NCI-H2171 treated with DMSO at 0.1 percent for 48 hours (cell line): ENCODE measurements at places on chromosomes 6 and 20.

DNA sequence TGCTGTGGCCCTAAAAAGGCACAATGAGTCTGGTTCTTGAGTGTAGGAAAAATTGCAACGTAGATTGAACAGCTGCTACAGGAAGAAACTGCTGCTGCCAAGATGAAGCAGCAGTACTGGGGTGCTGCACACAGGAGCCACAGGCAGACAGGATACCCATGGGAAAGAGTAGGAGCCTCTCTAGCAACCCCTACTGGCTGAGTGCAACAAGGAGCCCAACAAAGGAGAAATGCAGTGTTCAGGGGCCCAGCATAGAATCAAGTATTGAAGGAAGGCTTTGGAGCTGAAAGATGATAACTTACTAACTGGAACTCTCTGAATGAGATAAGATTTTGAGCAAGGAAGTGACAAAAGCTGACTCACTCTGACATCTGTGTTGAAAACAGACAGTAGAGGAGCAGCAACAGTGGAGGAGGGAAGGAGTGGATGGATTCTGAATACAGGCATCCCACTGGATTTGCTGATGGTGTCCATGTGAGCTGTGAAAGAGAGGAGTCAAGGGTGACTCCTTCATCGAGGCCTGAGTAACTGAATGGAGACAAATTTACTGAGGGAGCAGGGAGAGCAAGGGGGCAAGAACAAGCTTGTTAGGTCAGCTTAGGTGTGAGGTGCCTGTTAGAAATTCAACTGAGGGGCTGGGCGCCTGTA lies 534.7 kb upstream of the JARID2 start:
- DNase-seq, result peak; percentile 59

DNA sequence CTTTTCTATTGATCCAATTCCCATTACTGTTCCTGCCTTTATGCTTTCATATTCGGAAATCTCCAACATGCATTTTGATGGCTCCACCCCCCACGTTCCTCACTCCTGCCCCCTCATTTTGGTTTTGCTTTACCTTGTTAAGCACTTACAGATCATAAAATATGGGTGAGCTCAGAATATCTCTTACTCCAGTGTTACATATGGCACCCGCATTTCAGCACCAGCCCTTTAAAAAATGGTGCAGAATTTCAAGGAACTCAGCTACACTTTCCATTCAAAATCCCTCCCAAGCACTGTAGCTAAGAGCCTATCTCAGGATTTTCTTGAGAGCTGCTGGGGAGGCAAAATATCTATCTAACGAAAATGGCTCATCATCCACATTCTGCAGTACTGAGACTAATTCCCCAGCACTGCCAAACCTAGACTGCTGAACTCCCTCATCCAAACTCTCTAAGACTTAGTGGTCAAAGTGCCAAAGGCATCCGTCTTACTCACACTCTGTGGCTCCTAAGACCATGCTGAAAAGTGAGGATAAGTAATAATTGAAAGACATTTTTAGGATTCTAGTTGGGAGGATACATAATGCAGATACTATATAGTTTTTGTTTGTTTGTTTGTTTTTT lies 7.8 kb downstream of the SGK1 start:
- DNase-seq, result no peak

DNA sequence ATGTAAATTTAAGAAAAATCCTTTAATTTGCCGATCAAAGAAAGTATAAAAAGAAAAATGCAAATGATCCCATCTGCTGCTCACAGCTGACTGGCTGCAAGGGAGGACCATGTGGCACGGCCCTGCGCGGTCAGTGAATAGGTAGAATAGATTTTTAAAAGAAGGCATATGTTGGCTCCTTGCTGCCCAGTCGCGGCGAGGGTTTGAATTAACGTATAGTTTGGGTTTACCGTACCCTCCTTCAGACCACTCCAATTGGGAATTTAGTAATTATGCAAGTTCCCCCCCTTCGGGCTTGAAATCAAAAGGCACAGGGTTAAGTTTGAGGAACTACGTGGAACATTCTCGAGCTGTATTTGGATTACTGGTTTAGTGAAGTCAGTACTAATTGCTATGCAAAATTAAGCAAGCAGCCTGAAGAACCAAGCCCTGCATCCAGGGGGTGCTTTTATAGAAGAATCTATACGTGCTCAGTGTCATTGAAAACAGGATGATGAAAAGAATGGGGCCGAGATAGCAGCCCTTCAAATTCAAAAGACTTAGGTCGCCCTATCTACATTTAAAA lies 1.1 kb upstream of the BEND3 start:
- DNase-seq, result peak; percentile 78

GRCh38 chr6:166707045-166707444 lies 80.0 kb upstream of the RPS6KA2 start:
- no peak for DNase-seq

GRCh38 chr6:169233832-169234231 lies 19.8 kb downstream of the THBS2 start:
- no peak for DNase-seq

DNA sequence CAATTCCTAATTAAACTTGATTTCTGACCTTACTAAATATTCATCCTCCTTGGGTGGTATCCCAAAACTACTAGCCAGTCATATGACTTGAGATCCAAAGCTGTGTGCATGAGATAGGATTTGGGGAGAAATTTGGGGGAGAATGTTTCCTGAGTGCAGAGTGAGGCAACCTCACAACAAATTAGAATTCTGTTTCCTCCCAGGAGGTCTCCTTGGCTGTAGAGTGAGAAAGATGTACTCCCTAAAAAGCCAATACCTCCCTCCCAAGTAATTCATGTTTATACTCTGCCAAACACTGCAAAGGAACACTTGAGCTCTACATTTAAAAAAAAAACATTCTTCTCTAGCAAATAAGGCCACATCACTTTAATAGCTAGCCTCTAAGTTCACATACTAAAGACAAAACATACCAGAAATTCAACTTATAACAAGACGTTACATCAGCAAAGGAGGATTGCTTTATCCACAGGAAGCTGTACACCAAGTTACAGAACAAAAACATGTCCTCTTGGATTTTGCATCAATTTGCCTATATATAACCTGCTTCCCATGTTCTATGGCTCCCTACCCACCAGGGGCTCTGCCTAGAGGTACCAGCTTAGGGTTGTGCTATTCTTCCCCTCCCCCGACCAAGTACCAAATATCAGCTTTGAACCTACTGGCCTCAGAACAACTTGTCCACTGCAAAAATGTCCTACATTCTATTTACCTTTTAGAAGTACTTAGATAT lies 15.4 kb upstream of the TMEM30A start:
- no peak for DNase-seq

GRCh38 chr6:24788031-24788665 lies 10.6 kb downstream of the ARMH2 start:
- no peak for DNase-seq

DNA sequence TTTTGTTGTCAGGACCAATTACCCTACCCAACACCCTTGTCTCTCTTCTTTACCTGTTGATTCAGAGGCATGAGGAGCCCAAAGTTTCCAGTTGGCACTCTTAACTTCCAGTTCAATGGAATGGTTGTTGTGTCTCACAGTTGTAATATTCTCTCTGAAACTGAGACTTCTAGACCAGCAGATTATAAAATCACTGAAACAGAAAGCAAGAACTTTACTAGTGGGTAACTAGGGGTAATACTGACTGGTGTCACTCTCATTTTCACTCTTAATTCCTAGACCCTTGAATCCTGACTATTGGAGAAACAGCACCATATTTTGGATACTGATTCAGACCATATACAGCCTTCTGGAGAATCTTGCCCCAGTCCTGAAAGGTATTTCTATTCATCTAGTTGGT lies 140.2 kb upstream of the MMS22L start:
- no peak for DNase-seq

DNA sequence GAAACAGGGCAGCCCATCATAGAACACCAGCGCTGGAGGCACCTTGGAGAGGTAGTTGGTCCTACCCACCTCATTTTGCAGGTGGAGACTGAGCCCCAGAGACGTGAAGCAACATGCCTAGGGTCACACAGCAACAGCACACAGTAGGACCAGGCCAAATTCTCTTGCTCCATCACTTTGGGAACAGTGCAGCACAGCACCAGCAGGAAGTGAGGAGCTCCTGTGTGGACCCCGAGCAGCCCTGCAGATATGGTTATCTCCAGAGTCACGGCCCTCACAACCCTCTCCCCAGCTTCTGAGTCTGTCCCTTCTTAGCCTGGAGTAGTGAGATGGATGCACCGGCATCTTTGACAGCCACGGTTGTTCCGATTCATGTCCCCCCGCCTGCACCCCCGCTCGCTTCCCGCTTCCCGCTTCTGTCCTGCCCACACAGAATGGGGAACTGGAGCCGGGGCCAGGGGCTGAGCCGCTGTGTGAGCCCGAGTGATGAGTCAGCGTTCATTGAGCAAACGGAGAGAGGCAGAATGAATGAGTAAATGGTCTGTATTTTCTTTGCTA lies 72.6 kb upstream of the DUSP22 start:
- no peak for DNase-seq

DNA sequence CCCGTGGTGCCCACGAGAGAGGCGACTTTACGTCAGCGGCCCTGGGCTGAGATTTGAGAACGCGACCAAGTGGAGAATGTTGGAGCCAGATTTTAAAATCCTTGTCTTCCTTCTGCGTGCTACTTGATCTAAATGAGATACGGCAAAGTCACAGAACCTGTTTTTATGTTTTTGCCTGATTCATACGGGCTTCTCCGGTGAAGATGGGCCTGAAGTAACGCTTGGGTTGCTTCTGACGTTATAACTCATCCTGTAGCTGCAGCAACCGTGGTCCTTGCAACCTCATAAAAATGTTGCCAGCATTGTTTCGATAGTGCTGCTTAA lies 462 bp upstream of the SLC35B3 start:
- no peak for DNase-seq

- DNase-seq, result no peak
These were observed 225.9 kb upstream of the CITED2 start for GRCh38 chr6:139600343-139600742.

DNA sequence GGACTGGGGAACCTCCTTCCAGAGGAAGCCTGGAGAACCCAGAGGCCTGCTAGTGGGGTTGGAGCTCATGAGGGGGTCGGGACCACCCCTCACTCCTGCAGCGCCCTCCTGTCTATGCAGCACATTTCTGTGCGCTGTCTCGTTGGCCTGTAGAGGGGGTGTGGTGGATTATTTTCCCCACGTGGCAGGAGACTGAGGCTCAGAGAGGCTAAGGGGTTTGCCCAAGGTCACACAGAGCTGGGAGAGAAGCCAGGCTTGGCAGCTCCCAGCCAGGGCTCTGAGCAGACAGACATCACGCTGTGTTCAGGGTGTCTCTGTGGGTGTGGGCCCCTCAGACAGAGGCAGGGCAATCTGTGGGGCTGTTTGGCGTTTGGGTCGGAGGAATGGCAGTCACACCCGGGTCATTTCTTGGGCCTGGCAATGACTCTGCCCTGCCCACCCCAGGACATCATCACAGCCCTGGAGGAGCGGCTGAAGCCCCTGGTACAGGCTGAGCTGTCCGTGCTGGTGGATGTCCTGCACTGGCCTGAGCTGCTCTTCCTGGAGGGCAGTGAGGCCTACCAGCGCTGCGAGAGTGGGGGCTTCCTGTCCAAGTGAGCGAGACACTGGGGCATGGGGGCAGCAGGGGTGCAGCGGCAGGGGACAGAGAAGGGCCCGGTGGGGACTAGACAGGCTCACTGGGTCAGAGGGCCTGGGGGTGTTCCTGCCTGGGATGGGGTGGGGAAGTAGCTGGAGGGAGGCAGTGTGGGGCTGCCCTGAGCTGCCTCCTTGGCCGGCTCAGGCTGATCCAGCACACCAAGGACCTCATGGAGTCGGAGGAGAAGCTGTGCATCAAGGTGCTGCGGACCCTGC lies 27.7 kb downstream of the UQCC2 start:
- DNase-seq, result no peak

GRCh38 chr6:51854876-51855275 lies 232.5 kb downstream of the PKHD1 start:
- no peak for DNase-seq

GRCh38 chr6:2819978-2820377 lies 21.7 kb downstream of the SERPINB1 start:
- no peak for DNase-seq

DNA sequence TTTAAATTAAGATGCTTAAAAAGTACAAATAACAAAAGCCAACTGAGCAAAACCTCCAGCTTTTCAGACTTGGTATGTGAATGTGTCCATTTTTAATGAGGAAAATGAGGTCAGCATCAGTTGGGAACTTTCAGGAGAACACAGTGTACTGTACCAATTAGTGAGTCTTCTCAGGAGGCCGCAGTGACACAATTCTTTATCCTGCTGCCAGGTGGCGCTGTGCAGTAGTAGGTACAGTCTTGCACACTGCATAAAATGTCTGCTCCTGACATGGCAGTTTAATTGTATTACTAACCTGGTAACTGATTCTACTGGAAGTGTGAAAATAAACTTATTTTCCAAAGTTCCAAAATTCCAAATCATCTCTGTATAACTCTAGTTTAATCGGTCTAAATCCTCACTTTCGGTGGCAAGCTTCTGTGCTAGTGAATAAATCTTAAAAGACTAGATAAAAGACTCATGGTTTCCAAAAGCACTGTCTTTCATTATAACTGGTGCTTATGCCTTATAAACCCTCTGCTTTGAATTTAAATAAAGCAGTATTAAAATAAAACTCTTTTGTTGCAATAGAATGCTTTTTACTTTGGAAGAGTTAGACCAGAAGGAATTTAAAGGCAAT lies 214.8 kb upstream of the MMS22L start:
- peak; percentile 72 for DNase-seq

GRCh38 chr20:50472693-50473664 lies 37.2 kb upstream of the PTPN1 start:
- DNase-seq, result no peak

GRCh38 chr6:78365473-78365872 lies 501.9 kb upstream of the IRAK1BP1 start:
- no peak for DNase-seq

DNA sequence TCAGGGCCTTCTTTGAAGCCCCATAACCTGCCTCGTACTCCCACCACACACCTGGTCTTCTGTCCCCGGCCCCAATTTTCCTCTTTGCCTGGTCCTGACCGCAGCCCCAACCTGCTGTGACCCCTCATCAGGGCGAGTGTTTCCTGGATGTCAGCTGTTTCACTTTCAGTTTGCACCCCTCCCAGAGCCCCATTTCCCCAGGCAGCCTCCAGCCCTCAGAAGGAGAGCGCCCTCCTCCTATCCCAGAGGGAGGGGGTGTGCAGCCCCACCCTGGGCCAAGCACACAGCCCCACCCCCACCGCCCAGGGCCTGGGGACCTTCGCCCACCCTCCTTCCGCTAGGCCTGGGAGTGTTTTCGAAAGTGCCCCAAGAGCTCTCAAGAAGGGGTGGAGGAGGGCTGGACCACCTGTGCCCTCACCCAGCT lies 1.5 kb downstream of the BAK1 start:
- no peak for DNase-seq

GRCh38 chr6:36752187-36752885 lies 54.7 kb downstream of the RAB44 start:
- DNase-seq, result peak; percentile 36

GRCh38 chr20:56328861-56329260 lies 29.9 kb upstream of the FAM210B start:
- DNase-seq, result no peak

GRCh38 chr6:73728548-73729205 lies 32.7 kb downstream of the CD109 start:
- no peak for DNase-seq

- DNase-seq, result peak; percentile 53
These were observed 50.0 kb downstream of the ADAT2 start for GRCh38 chr6:143400258-143401067.

- peak; percentile 26 for DNase-seq
These were observed 193.1 kb downstream of the DOK5 start for GRCh38 chr20:54668271-54669039.
